ENCODE measurements at places on chromosomes 3 and 15.

DNA sequence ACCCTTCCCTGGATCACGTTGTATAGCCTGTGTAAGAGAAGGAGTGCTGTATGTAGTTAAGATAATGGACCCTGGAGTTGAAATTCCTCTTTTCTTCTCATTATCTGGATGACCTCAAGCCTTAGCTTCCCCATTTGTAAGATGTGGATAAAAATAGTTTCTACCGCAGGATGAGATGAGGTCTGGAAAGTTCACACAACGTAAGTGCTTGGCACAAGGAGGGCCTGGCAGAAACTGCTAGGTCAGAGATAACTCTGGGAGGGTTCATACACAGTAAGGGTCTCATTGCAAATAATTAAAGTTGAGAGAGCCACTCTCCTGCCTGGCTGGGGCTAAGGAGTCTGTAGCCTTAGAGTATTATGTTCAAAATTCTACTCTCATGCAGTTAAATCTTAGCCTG, 214.4 kb downstream of the LRTM1 start:
- DNase-seq = no peak

GRCh38 chr3:150307311-150308036, 100.6 kb upstream of the TSC22D2 start:
- no peak for DNase-seq

DNA sequence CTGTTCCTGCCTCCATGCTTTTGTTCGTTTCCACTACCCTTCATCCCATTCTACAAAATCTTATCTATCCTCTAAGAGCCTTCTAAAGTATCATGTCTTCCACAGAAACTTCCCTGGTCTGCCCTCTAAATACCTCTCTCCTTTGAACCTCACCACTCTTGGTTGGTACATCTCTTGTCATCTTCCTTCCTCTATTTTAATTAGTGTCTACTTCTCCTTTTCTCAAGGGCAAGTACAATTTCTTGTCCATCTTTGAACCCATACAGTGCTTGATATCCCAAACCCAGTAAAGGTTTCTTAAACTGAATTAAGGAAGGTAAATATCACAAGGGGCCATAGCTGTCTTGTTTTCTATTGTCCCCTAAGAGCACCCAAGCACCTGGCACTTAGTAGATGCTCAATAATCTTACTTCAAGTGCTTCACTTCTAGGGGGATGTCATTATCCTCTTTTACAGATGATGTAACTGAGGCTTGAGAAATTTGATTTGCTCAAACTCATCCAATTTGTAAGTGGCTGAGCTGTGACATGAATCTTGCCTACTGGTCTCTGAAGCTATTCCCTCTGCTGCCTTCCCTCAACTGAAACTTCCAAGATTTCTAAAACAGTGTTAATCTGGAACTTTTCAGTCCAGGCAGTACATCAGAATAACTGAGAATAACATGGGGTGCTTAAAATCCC, 2.6 kb upstream of the DAPK2 start:
- DNase-seq = no peak

DNA sequence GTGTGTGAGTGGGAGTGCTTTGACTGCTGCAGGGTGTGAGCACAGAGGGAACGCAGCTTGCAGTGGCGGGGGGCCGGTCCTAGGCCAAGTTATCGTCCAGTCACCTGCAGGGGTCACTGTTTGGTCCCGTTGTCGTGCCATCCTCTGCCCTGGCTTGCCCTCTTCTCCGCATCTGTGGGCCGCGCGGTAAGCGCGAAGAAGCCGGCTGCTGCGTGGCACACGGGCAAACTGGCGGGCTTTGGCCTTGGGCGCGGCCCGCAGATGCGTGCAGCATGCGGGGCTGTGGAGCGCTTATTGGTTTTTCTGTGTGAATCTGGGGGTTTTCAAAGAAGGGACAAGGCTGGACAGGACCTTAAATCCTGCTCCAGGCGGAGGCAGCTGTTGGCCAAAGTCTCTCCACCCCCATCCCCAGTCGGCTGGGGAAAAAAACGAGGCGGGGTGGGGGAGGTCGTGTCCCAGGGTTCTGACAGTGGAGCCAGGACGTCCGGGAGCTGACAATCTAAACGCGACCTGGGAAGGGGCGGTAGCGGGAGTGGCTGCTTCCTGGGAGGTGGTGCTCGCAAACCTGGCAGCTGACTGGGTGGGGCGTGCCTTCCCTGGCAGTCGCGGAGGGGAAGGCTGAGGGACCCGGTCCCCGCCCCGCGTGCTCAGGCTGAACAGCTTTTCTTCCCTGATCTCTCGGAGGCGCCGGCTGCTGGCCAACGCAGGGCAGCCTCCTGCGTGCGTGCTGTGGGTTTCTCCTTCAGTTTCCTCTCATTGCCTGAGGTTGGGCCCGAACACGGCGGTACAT, 39.7 kb upstream of the VEPH1 start:
- DNase-seq = no peak

GRCh38 chr3:140760324-140761075, 82.6 kb downstream of the TRIM42 start:
- DNase-seq = no peak

GRCh38 chr15:76217029-76217881, 94.0 kb downstream of the ETFA start:
- DNase-seq = no peak

DNA sequence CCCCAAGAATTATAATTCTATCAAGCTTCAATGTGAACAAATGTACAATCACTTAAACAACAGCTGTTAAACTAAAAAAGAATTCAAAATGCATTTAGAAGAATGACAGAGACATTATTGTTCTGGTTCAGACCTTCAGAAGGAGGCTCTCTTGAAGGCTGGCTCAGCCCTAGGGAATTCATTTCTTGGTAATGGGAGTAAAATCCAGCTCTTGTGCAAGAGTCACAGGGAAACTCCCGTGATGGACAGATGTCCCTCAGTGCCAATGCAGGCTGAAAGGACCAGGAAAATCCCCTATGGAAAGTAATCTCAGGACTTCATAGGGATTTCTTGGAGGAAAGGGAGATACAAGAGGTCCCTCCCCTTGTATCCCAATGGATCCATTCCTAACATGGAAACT, 149.9 kb upstream of the STT3B start:
- DNase-seq = no peak

GRCh38 chr15:101459579-101460300, 29.8 kb downstream of the PCSK6 start:
- no peak for DNase-seq

Data from CD4-positive, alpha-beta T cell treated with Interferon alpha-2 for 1 hour (primary cell).